ENCODE measurements at places on chromosomes 12 and 14. TPM values are rescaled to one million over a fixed set of nuclear protein-coding genes. Genes with fewer than 3 reads are reported as not detected.
A peak's percentile ranks its signal among the peaks of the same experiment; 100 is the strongest.

DNA sequence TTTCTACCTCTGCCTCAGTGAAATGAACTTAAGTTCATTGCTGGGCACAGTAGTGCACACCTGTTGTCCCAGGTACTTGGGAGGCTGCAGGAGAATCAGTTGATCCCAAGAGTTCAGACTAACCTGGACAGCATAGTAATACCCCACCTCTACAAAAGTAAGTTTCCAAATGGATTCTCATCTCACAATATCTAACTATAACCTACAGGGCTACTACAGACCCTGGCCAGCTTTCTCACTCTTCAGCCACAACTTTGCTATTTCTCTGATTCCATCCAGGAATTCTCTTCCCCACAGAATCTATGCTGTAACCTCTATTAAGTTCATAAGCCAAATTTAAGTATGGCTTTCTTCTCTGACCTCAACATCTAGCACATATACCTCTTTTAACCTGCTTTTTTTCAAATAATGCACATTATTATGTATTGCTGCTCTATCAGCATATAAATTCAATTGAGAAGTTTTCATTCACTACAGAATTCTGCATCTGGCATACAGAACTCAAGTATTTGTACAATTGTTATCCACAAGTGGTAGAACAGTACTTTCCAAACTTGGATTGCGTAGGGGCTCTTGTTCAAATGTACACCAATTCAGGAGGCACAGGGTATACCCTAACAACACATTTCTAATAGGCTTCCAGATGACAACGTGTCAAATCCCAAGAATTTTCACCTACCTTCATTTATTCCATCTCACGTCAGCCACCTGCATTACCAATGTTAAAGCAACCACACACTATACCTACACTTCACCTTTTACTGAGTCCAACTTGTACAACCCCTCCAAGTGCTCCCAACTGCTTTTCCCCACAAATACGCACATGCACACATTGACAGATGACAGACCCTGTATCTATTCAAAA is 3.8 kb downstream of the RPS29 start:
- DNase-seq: no peak

DNA sequence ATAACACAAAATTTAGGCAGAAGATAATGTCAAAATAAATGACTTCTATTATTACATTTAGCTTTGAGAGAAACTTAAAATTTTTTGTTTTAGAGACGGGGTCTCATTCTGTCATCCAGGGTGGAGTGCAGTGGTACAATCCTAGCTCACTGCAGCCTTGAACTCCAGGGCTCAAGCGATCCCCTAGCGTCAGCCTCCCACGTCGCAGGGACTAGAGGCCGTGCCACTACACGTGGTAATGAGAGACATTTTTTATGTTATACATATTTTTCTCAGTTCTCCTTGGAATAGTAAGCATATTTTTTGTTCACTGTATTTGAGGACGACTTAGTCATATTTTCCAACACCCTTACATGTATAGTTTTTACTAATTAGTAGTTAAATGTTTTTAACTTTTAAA is 21.5 kb upstream of the NUDT4 start:
- no peak for DNase-seq

- no peak for DNase-seq
Measured at GRCh38 chr14:56124327-56124726, 6.1 kb downstream of the PELI2 start.

DNA sequence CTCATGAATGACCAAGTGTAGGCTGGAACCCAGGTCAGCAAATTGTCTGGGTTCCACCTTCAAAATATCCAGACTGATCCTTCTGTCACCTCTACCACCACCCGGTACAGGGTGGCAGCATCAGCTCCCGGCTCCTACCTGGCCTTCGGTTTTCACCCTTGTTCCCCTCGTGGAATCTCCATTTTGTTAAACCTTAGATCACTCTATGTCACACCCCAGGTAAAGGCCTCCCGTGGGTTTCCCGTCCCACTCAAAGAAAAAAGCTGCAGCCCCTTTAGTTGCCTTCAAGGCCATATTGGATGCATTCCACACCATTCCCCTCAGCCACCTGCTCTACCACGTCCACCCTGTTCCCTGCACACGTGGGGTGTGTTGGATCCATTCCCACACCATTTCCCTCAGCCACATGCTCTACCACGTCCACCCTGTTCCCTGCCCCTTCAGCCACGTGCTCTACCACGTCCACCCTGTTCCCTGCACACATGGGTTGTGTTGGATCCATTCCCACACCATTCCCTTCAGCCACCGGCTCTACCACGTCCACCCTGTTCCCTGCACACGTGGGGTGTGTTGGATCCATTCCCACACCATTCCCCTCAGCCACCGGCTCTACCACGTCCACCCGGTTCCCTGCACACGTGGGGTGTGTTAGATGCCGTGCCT is 23.8 kb downstream of the SLC6A13 start:
- DNase-seq: no peak

- DNase-seq: no peak
Measured at GRCh38 chr14:21846227-21846885, 172.7 kb upstream of the OR4E1 start.

- DNase-seq: no peak
Measured at GRCh38 chr14:29601616-29602015, 326.0 kb downstream of the PRKD1 start.

GRCh38 chr12:75816897-75817296 is 214.7 kb downstream of the PHLDA1 start:
- DNase-seq: no peak

GRCh38 chr12:34526946-34527345 is 504.6 kb downstream of the ALG10 start:
- no peak for DNase-seq

DNA sequence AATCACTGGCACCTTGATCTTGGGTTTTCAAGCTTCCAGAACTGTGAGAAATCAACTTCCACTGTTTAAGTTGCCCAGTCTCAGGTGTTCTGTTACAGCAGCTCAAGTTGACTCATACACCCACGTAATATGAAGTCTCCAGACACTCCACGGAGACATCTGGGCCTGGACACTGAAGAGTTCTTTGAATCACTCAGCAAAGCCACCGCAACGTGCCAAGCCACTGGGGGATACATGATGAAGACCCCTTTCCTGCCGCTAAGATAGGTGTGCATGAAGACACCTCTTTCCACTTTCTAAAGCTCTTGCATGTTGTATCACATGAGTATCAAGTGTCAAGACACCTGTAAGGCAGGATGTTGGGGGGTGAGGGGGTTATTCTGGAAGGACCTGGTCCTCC is 311.7 kb upstream of the RTL1 start:
- DNase-seq: peak; percentile 53

DNA sequence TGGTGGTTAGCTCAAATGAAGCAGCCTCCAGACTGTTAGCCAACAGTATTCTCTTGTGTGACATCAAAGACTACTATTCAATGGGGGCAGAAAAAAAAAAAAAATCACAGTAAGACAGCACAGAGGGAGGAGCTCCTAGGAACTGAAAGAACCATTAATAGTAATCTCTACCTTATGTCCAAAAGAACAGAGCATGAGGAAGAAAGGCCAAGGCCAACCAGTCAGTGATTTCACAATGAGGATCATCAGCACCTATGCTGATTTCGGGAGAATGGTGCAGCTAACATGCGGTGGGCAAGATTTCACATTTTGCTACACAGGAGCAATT is 66.3 kb upstream of the SOX5 start:
- DNase-seq: no peak

DNA sequence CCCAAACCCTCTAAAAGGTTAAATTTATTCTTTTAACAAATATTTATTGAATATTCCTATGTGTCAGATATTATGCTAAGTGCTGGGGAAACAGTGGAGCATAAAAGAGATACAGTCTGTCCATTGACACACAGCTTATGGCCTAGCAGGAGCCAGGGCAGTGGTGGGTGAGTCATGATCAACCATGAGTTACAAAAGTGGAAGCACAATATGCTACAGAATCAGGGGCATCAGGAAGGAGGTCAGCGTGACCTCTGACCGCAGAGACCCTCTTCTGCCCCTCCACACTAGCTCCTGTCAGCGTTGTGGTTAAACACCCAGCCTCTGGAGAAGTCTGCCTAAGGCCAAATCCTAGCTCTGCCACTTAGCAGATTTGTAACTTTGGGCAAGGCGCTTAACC is 4.7 kb upstream of the PPP1R1A start:
- no peak for DNase-seq

GRCh38 chr12:50041062-50041860 is 16.0 kb upstream of the RACGAP1 start:
- no peak for DNase-seq

DNA sequence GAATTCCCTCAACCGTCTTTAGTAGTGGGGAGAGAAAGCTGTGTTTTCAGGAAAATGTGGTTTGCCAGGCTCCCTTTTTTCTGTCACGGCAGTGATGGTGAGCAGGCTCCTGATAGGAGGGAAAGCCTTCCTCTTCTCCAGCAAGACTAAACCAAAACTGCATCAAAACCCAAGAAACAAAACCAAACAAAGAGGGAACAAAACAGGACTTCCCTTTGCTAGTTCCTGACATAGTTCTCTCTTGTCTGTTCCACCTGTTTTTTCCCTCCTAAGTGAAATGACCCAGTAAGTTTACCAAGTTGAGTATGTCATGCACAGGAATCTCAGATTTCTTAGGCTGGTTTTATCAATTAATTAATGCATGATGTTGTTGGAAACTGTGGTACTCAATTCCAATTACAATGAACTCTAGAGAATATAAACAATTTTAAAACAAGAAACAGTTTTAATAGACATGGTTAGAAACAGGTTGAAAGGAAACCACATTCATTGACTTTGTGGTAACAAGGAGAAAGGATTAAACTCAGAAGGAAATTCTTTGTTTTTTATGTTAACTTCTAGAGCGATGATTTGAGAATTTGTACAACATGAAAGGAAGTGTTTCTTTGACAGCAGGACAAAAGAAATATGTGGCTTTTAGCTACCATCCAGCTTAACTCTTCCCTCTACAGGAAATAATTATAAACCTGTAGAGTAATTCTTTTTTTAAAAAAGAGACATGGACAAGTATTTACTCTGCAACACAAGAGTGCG is 23.0 kb upstream of the CSRP2 start:
- DNase-seq: no peak

DNA sequence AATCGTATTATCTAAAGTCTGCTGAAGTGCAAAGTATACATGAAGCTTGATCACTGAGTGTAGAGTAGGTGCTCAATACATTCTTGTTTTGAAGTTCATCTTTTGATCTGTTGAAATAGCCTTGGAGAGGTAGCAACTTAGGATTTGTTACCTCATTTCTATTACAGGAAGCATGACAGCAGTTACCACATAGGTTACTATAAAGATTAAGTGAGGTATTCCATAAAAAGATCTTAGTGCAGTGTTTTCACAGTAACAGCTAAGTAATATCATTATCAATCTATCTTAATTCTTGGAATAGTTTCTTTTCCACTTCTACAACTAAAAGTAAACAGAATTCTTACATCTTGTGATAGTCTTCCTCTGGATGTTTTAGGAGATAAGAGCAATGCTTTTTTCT is 50.9 kb downstream of the BTBD7 start:
- DNase-seq: no peak

- DNase-seq: no peak
Measured at GRCh38 chr12:124566997-124567672, at the start of gene NCOR2. Gene NCOR2, minus strand, starts transcription at chr12:124567612. Its CDS starts 72,361 bp downstream, at chr12:124495251.

- DNase-seq: no peak
Measured at GRCh38 chr12:113766131-113766878, 199.8 kb downstream of the RBM19 start.

DNA sequence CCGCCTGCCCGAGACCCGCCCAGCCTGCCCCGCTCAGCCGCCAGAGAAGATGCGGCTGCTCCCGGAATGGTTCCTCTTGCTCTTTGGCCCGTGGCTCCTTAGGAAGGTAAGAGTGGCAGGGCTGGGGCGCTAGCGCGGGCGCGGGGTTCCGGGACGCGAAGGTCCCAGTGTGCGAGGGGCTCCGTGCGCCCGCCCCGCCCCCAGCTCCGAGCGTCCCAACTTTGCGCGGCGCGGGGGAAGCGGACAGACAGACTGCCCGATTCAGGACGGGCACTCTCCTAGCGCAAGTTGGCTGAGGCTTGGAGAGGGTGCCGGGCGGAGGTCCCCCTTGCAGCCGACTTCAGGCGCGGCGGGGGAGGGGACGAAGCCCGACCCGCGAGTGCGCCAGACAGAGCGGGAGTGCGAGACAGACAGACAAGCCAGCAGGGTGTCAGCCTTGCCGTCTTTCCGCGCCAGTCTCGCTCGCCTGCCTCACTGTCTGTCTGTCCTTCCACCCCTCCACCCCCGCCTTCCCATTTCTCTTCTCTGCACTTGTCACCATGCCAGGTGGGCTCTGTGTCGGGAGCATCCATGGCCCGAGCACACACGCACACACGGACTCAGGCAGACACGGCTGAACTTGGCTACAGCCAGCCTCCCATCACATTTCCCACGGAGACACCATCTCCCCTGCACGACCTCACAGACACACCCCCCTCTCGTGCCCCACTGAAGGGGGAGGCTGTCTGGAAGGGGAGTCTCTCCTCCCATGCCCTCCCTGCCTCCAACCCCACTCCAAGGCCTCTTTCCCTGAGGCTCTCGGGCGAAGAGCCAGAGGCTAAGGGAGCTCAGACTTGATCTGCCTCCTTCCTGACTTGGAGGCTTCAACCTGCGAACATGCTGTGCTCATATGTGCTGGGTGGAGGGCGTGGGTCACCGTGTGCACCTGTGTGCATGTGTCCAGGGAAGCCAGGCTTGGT is 606 bp downstream of the NXPH4 start:
- no peak for DNase-seq

GRCh38 chr14:95026851-95027463 is 130.4 kb downstream of the DICER1 start:
- DNase-seq: peak; percentile 46

- DNase-seq: no peak
Measured at GRCh38 chr14:30005114-30005808, 77.6 kb upstream of the PRKD1 start.

DNA sequence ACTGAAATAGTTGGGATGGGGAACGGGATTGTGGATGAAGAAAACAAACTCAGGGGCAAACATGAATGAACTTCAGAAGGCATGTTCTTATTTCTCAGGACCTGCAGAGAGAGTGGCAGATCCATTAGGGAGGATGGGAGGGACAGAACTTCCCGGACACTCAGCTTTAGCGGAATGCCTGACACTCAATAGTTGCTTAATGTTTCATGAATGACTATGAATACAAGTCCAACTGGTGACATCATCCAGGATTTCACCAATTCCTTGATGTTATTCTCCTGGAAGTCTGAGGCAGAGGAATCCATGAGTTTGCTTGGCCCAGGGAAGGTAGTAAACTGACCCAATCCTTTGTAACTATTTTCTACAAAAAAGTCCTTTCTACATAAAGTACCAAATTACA is 37.8 kb upstream of the LRRC10 start:
- DNase-seq: no peak

The RBM19 gene
- polyA plus RNA-seq: 5.3 TPM

The RXYLT1 gene
- polyA plus RNA-seq: 5.8 TPM

The MYH7 gene
- 11.6 TPM for polyA plus RNA-seq

The TAS2R19 gene
- polyA plus RNA-seq: not detected

The CLEC9A gene
- polyA plus RNA-seq: 1.5 TPM

The TBX3 gene
- polyA plus RNA-seq: 2.3 TPM

The TMEM132C gene
- polyA plus RNA-seq: 0.60 TPM

The MYH6 gene
- 3.0 TPM for polyA plus RNA-seq

The PLA2G1B gene
- polyA plus RNA-seq: 7.8 TPM

The MARCHF9 gene
- 5.5 TPM for polyA plus RNA-seq

The CELA1 gene
- polyA plus RNA-seq: not detected

The NTS gene
- not detected for polyA plus RNA-seq

The AACS gene
- 38.0 TPM for polyA plus RNA-seq

The WNT1 gene
- polyA plus RNA-seq: not detected

The ATG101 gene
- 64.5 TPM for polyA plus RNA-seq

The PLCZ1 gene
- not detected for polyA plus RNA-seq
